Stimulated activated CD4-positive, alpha-beta T cell treated with anti-CD3 and anti-CD28 coated beads, Interleukin-1b, Interleukin-23, amount 100 ng/mL, for 4 hours (primary cell): ENCODE measurements at places on chromosomes 7 and 10.

DNA sequence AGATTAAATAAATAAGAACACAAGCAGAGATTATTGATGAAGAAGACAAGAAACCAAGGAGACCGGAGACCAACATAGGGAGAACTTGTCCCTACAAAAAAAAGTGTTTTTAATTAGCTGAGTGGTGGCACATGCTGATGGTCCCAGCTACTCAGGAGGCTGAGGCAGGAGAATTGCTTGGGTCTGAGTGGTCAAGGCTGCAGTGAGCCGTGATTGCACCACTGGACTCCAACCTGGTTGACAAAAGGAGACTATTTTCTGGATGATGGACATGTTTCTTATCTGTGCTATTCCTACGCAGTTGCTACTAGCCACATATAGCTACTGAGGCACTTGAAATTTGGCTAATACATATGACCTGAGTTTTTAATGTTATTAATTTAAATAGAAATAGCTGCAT lies 9.7 kb downstream of the IKZF5 start:
- DNase-seq: no peak

- DNase-seq: no peak
Measured at GRCh38 chr7:47314728-47315607, 266.9 kb downstream of the TNS3 start.

DNA sequence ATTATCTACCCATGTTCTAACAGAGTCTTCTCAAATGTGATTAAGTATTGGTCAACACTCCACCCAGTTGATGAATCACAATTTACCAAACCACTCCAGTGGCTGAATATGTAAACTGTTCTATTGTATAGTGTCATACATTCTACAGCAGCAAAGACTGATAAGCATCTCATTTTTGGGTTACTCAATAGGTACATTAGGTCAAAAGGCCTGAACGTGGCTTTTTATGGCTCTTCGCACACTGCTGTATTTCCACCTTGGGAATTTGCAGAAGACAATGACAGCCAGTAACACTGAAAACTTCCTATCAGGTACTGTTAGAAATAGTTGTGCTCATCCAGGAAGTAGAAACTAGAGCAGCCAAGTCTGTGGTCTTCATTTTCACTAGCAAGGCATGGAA lies 166.9 kb downstream of the GLI3 start:
- no peak for DNase-seq

GRCh38 chr10:64773357-64773756 lies 1252.2 kb downstream of the REEP3 start:
- no peak for DNase-seq
